SK-N-SH treated with all-trans-retinoic acid at 6 μM for 48 hours (cell line): ENCODE measurements at places on chromosomes 11 and 22.

DNA sequence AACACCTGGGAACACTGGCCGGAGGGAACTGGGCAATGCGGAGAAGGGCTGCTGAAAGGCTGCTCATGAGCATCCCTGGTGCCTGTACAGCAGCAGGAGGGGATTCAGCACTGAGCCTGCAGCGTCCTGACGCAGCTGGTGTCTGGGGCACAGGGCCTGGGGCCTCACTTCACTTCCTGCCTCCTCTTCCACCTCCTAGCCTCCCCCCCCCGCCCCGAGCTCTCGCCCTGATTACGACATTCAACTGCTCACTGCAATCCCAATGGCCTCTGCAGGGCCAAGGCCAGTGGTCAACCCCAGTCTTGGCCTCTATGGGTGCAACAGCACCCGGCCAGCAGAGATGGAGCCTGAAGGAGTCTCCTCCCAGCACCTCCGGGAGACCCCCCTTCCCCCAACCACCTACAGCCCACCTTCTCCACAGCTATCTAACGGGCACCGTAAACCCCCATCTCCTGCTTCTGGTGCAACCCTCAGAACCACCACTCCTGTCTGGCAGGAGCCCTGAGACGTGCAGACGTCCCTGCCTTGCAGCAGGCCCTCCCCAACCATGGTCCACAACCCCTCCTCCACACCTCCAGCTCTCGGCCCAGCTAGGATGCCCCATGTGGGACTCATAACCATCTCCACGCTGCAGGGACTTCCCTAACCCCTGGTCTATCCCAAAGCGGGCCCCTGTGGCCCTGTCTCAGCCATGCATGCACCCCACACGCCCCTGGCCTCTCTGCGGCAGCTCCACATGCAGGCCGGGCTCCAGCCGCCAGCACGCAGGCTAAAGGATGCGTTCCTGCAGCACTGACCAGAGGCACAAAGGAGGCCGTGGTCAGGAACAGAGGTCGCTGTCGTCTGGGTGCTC is 38.2 kb downstream of the BRD1 start:
- no peak for ATAC-seq

GRCh38 chr11:72240461-72241290 is 3.3 kb downstream of the PHOX2A start:
- peak; percentile 0; the same call in 2 of the 3 replicates for ATAC-seq

DNA sequence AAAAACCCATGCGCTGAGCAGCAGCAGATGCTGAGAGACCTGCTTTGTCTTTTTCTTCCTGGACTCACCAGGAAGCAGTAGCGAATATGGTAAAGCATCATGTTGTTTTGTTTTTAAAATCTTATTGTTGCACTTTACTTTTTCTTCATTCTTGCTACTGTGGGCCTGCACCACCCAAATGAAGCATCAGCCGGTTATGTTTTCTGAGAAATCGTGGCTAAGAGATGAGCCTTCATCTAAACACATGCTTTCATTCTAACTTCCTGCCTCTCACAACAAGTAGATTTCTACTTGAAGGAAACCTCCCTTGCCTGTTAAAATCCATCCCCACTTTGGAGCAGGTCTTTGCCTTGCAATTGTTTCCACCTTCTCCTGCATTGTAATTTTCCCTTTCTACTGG is 1025.9 kb downstream of the NTM start:
- no peak for ATAC-seq

- ATAC-seq = no peak
These were observed 147.5 kb downstream of the LDLRAD3 start for GRCh38 chr11:36091256-36091811.

DNA sequence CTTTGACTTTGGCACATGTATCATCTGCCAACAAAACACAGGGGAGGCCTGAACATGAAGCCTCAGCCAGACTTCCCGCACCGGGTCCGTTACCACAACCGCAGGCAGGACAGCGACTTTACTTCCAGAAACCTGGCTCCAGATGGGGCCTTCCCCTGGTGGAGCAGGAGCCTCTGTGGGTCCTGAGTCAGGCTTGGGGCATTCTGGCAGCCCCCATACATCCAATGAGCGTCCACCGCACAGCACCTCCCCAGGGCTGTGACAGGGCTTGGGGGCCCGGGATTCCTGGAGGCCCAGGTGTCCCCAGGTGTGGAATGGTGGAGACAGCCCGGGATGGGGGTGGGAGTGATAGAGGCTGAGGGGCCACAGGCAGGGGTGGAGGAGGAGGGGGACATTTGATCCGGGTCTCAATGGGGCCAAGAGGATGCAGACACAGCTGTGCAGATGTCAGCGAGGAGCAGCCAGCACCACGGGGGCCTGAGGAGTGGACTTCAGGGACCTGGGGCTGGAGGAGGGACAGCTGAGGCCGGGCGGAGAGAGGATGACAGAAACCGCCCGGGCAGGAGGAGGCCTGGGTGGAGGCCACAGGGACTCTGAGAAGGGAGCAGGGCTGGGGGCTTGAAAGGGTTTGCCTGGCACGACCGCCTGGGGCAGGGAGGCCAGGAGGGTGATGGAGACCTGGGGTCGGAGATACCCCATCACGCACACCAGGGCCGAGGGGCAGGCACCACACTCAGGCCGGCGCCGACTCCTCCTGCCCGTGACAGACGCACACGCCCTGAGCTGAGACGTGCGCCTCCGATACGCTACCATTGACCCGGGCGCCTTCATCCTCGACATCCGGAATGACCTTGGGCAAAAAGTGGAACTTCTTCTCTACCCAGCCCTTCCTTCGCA is 8.6 kb downstream of the TTLL8 start:
- no peak for ATAC-seq

- ATAC-seq = no peak
These were observed 34.5 kb downstream of the IGSF9B start for GRCh38 chr11:133922078-133922870.

GRCh38 chr11:134142536-134142935 is 73.7 kb downstream of the JAM3 start:
- no peak for ATAC-seq

DNA sequence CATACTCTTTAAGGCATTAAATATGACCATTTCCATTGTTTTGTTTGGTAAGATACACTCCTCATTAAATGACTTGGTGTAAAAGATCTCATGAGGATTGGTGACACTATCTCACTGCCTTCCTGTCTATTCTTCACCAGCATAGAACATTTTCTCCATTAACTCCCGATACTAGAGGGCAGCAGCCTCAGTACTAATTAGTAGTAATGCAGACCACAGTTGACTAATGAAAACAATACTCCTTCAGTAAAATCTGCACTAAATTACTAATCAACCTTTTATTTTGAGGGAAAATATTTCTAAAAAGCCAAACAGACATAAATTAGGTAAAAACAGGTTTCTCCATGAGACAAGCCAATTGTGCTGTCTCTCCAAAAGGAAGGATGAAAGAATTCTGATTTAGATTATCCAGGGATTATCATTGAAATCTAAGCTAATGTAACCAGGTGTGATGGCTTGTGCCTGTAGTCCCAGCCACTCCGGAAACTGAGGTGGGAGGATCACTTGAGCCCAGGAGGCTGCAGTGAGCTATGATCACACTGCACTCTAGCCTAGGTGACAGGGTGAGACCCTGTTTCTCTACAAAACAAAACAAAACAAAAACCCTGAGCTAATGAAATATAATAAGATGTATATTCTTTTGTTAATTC is 9.4 kb downstream of the PGM2L1 start:
- peak; percentile 89 for ATAC-seq

- no peak for ATAC-seq
These were observed 12.4 kb upstream of the TMEM123 start for GRCh38 chr11:102464859-102465500.
